Stimulated activated CD8-positive, alpha-beta memory T cell treated with anti-CD3 and anti-CD28 coated beads, Interleukin-7, amount 100 ng/mL, for 1 hour (primary cell): ENCODE measurements at places on chromosomes 6 and 20.

GRCh38 chr6:43757966-43758616 is 11.9 kb upstream of the VEGFA start:
- no peak for DNase-seq

GRCh38 chr6:37514837-37515236 is 15.1 kb upstream of the CCDC167 start:
- no peak for DNase-seq

DNA sequence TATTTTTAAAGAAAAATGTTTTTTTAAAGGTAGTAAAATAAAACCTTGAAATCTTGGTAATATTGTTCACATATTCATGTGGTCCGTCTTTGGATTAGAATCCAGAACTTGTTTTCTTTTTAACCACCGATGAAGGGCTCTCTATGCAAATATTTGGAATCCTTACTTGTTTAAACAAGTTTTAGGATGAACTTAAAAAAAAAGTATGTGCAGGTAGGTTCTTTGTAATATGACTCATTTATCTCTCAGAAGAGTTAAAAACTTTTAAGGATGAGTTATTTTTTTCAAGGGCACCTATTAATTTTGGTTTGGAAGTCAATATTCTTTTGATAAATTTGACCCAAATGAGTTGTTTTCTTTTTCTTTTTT is 8.9 kb downstream of the DSP start:
- DNase-seq = no peak

DNA sequence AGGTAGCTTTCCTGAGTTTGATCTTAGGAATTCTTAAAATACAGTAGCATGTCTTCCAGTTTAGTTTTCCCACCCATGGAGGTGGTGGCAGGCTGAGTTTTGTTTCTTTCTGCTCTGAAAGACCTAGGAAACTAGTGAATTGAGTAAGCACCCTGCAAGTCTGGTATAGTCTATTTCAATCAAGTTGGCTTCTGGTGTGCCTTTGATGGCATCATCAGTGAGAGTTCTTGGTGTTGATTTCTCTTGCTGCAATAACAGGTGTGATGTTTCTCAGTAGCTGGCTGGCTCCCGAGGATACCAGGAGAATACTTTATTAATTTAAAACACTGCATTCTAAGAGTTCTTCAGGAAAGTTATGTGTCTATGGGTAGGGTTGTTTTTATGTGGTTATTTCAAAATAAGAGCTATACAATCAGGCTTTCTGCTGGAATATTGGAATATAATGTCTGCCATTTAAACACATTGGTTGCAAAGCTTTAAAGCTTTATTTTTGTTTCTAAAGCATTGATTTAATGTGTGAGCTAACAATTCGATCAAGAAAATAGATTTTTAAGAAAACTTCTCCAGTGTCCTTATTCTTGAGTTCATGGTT is 19.0 kb downstream of the VAPB start:
- DNase-seq = no peak

DNA sequence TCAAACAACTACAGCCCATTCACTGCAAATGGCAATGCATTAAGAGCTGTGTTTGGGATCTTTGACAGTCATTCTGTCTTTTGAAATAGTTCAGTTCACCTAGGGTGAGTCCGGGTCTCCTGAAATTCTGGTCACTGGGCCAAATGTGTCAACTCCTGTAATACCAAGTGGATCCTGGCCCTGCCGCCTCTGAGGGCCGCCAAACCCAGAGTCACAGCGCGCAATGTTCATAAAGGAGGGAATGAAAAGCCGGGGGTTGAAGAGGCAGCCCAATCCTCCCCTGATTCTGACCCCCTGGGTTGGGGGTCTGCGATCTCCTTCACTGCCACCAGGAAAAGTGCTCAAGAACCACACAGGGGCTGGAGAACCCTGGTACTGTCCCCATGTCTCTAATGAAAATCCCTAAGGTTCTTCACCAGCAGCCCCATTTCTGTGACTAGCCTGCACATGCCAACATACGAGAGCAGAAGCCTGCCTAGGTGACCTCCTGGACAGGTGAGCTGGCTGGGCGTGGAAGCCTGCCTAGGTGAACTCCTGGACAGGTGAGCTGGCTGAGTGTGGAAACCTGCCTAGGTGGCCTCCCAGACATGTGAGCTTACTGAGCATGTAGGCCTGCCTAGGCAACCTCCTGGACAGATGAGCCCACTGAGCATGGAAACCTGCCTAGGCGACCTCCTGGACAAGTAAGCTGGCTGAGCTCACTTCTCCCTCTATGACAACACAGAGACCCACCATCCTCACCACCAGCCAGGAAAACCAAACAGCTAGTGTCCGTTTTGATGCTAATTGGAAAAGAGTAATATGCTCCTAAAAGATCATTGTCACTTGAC is 16.1 kb upstream of the APMAP start:
- no peak for DNase-seq

DNA sequence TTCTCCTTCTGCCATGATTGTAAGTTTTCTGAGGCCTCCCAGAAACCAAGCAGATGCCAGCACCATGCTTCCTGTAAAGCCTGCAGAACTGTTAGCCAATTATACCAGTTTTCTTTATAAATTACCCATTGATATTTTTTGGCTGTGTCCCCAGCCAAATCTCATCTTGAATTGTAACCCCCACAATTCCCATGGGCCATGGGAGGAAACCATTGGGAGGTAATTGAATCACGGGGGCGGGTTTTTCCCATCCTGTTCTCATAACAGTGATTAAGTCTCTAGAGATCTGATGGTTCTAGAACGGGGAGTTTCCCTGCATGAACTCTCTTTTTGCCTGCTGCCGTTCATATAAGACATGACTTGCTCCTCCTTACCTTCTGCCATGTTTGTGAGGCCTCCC is 788.5 kb downstream of the C6orf118 start:
- no peak for DNase-seq

DNA sequence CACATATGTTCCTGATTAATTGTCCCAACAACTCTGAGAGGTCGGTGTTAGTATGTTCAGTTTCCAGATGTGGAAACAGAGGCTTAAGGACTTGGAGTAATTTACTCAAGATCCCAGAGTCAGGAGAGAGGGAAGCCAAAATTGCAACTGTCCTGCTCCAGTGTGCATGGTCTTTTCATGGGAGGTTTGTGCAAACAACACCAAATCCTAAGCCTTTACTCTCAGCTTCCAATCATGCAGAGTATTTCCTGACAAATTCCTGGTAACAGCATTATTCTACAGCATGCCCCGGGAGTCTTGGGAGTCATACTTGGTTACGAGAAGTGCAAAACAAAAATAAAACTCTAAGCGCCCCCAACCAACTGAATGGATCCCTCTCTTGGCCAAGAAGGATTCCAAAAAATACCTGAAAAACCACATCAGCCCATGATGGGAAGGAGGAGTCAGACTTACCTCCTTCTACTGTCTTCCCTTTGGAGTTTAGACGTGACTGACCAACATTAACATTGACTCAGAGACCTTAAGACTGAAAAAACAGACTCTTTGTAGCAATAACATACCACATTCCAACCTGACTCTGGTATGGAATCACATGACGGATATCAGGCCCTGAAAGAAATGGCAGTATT is 30.8 kb upstream of the PPP1R3G start:
- DNase-seq = no peak

GRCh38 chr20:33130568-33131061 is 37.3 kb upstream of the BPIFA2 start:
- DNase-seq = no peak
